Smooth muscle cell of the pulmonary artery (primary cell): ENCODE measurements at places on chromosomes 7 and 10. TPM values are rescaled to one million over a fixed set of nuclear protein-coding genes. Genes with fewer than 3 reads are reported as not detected.

Gene AGBL3
- total RNA-seq = 0.66 and 0.91 TPM in 2 replicates

Gene FRAT1
- total RNA-seq = 0.83 and 1.4 TPM in 2 replicates

Gene AKR1E2
- 9.5 and 18.4 TPM in 2 replicates for total RNA-seq

Gene ELFN1
- total RNA-seq = 0.07 TPM in 1 of 2 replicates, not detected in the other

Gene FZD1
- total RNA-seq = 14.9 and 24.2 TPM in 2 replicates

Gene EBLN1
- not detected in 2 replicates for total RNA-seq

Gene NCF1
- total RNA-seq = not detected in 2 replicates

Gene PRSS37
- not detected in 2 replicates for total RNA-seq

Gene CFTR
- not detected in 2 replicates for total RNA-seq

Gene ERVW-1
- total RNA-seq = not detected in 2 replicates

Gene CASTOR2
- total RNA-seq = 11.2 and 15.4 TPM in 2 replicates

Gene TMEM130
- total RNA-seq = 0.36 and 1.0 TPM in 2 replicates

Gene STEAP2
- total RNA-seq = 45.2 and 46.2 TPM in 2 replicates

Gene ACTL6B
- total RNA-seq = not detected in 2 replicates

Gene RTKN2
- 2.9 and 3.3 TPM in 2 replicates for total RNA-seq

Gene ANXA8L1
- total RNA-seq = not detected in 2 replicates

Gene PPP1R3A
- not detected in 2 replicates for total RNA-seq

Gene LIPF
- not detected in 2 replicates for total RNA-seq

Gene C7orf25
- 4.9 and 8.9 TPM in 2 replicates for total RNA-seq

Gene PRR15
- total RNA-seq = 0.20 and 0.39 TPM in 2 replicates

Gene STRIP2
- 2.2 and 20.9 TPM in 2 replicates for total RNA-seq

Gene SLC26A5
- not detected in 2 replicates for total RNA-seq

Gene BMI1
- total RNA-seq = 52.6 and 72.2 TPM in 2 replicates

Gene AGFG2
- total RNA-seq = 5.6 and 6.9 TPM in 2 replicates

Gene RARRES2
- 0.65 and 1.7 TPM in 2 replicates for total RNA-seq

Gene CCDC6
- total RNA-seq = 40.9 and 44.3 TPM in 2 replicates

Gene AVPI1
- total RNA-seq = 18.1 and 19.8 TPM in 2 replicates

Gene NEUROD6
- total RNA-seq = not detected in 2 replicates

Gene THSD7A
- 0.13 and 0.17 TPM in 2 replicates for total RNA-seq

Gene SEMA3D
- 11.8 and 22.5 TPM in 2 replicates for total RNA-seq

Gene TMEM184A
- 0.03 and 0.13 TPM in 2 replicates for total RNA-seq

Gene FZD8
- 14.5 and 153 TPM in 2 replicates for total RNA-seq

Gene CAV2
- total RNA-seq = 141 and 186 TPM in 2 replicates

Gene PFKFB3
- total RNA-seq = 64.4 and 151 TPM in 2 replicates

Gene COX15
- total RNA-seq = 36.1 and 44.5 TPM in 2 replicates

Gene NACAD
- total RNA-seq = 3.8 and 4.2 TPM in 2 replicates

Gene DNAJC1
- total RNA-seq = 58.9 and 62.0 TPM in 2 replicates

Gene SCIN
- 0.23 and 1.2 TPM in 2 replicates for total RNA-seq

Gene IDI2
- not detected in 2 replicates for total RNA-seq

Gene BPGM
- 36.8 and 37.9 TPM in 2 replicates for total RNA-seq

Gene LRRC18
- total RNA-seq = not detected in 2 replicates

Gene STEAP1B
- total RNA-seq = 13.3 and 23.4 TPM in 2 replicates

Gene SPDYE8
- total RNA-seq = not detected in 2 replicates

Gene MYL10
- not detected in 2 replicates for total RNA-seq

Gene C7orf57
- not detected in 2 replicates for total RNA-seq

Gene LRRD1
- total RNA-seq = 0.07 and 0.17 TPM in 2 replicates

Gene AKR1C4
- not detected in 2 replicates for total RNA-seq
